Activated CD4-positive, alpha-beta memory T cell treated with anti-CD3 and anti-CD28 coated beads, Interleukin-2, amount 10 ng/mL, durations not matched to agents 7 days and 5 days (primary cell): ENCODE measurements at places on chromosomes 5 and 9.

- no peak for DNase-seq
These were observed 60.3 kb upstream of the EPB41L4A start for GRCh38 chr5:112479418-112479817.

DNA sequence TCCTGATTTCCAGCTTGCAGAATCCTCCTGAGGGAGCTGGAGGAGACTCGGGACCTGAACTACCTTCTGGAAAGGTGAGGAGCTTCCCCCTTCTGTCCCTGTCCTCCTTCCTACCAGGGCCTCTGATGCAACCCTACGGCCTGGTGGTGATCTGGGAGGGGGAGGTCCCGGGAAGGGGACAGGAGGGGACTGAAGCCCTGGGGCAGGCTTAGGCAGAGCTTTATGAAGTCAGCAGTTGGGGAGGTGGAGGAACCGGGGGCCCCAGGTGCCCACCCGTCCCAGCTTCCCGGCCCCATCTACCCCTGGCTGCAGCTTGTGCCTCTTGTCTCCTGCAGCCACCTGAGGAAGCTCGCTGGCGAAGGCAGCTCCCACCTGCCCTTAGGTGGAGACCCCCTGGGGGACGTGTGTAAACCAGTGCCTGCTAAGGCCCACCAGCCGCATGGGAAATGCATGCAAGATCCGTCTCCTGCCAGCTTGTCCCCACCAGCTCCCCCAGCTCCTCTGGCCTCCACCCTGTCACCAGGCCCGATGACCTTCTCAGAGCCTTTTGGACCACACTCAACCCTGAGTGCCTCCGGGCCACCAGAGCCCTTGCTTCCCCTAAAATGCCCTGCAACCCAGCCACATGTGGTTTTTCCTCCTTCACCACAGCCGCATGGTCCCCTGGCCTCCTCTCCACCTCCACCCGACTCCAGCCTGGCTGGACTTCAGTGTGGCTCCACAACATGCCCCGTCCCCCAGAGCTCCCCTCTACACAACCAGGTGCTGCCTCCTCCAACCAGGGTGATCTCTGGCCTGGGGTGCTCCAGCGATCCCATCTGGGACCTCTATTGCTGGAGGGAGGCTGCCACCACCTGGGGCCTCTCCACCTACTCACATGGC, 2.1 kb downstream of the SPATA31E1 start:
- DNase-seq = peak; percentile 13

- no peak for DNase-seq
These were observed 3.5 kb downstream of the RPL7A start for GRCh38 chr9:133351526-133351907.

DNA sequence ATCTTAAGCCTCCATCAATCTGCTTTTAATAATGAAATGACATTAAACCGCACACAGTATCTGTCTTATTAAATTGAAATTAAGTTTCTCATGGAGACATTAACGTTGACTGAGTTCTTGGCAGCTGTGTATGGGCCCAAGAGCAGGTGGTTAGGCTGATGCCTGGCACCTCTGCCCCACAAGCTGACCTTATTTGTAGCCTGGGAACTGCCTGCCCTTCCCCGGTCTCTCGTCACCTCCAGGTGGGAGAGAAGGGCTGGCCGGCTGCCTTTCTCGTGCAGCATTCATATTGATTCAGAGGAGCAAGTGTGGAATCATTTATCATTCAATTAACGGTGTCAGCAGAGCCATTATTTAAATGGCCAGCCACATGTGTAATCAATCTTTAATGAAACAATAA, 53.0 kb upstream of the FCN1 start:
- DNase-seq = no peak

GRCh38 chr9:119349351-119349825, 19.8 kb downstream of the BRINP1 start:
- no peak for DNase-seq

- DNase-seq = no peak
These were observed 1.9 kb upstream of the TMEM171 start for GRCh38 chr5:73118391-73118973.

DNA sequence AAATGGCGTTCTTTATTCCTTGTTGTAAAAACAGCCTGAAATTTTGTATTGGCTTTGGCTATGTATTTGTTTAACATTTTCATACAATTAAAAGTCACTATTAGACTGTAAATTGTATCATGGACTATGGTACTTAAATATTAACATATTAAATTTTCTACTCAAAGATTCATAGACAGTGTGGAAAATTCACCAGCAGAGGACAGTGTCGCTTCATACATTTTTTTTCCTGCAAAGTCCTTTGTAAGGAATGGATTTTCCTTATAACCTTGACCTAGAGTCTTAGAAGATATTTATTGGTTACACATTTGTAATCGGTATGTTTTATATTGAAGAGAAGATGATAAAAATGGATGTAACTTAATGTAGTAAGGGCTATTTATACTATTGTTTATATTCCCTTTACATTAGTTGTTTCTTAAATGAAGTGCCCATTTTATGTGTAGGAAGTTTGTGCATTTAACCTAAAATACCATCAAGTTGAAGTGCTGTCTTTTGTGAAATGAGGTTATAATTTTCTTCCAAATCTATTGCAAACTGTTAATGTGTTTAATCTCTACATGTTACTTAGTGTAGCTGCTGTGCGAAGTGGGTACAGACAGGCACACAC, 150.1 kb downstream of the KDM4C start:
- DNase-seq = no peak

DNA sequence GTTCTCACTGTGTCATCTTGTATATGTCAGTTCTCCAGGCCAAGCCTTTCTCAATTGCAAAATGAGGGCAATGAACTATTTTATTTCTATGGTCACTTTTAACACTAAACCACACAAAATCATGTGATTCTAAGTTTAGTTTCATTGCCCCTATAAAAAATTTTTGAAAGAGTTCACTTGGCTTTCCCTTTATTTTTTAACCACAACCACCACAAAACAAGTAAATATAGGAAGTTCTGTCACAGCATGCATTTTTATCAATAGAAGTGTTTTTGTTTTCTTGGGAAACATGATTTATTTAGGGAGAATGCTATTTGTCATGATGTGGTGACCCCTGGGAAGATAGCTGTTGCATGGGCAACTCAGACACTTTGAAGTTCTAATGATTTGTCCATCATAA, 169.1 kb downstream of the CSNK1G3 start:
- no peak for DNase-seq

DNA sequence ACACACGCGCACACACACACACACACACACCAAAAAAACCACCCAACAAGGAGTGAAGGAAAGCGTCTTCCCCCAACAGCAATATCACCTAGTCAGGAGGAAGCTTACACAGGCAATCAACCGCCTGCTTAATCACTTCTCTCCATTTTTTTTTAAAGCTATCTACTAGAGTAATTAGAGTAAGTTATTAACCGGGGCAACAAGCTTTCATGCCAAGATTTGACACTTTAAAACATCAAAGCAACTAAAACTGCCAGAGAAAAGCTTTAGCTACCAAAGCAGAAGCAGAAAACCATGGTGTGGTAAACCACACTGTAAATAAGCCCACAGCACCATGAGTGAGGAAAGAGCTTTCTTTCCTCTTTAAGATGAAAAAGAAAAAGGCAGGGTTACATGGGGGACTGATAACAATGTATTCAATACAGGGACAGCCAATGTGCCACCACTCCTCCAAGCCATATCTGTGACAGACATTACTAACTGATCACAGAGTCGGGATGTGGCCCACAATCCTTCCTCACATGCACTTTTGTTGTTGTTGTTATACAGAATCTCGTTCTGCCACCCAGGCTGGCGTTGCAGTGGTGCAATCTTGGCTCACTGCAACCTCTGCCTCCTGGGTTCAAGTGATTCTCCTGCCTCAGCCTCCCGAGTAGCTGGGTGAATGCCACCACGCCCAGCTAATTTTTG, 282.1 kb downstream of the CRB2 start:
- peak; percentile 37 for DNase-seq

DNA sequence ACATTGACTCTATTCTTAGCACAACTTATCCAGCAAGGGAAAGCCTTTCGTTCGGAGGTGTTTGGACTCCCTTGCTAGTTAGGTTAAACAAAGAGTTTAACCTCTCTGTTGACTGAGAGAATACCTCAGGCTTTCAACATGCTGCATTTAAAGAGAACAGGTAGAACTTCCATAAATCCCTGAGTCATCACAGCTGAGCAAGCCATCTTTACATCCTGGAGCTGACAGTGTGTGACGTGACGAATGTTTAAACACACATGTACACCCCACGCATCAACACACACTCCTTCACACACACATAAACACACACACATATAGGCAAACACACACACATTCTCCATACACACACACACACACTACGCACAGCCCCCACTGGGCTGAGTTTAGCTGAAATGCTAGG, 152.8 kb downstream of the ADAMTS12 start:
- no peak for DNase-seq

- no peak for DNase-seq
These were observed 73.4 kb downstream of the C9orf85 start for GRCh38 chr9:71984831-71985281.

DNA sequence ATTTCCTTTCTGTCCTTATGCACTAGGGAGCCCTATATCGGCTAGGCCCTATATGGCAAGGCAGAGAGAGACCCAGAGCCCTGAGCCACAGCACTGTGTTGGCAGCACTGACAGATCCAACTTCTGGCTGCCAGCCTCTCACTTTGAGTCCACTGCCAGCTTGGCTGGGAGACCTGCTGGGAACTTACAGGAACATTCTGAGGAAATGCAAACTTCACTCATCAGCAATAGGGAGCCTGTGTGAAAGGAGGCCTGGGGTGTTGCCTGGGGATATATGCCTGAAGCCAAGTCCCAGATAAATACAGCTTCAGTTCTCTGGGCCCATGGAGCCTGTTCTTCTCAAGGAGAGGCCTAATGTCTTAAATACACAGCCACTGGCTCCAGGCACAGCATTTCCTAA, 78.0 kb downstream of the ADRB2 start:
- no peak for DNase-seq

GRCh38 chr5:122705851-122706250, 69.0 kb upstream of the SNX2 start:
- DNase-seq = no peak

DNA sequence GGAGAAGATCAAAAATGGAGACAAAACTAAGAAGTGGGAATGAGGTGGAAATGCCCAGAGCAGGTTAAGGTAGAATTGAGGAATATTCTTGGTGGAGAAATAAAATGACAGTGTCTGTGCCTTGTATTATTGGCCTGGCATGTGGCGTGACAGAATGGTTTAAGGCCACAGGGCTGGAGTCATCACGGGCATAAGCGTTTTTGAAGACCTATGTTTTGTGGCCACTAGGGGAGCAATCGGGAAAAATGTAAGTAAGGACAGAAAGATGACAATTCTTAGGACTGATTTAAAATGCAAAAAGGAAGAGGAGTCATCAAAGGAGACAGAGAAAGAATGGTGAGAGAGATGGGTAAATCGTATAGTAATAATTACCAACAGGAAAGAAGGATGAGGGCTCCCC, 72.2 kb upstream of the EPB41L4A start:
- no peak for DNase-seq

GRCh38 chr9:6538666-6539071, 106.9 kb downstream of the GLDC start:
- DNase-seq = no peak

- no peak for DNase-seq
These were observed 839.3 kb upstream of the ARRDC3 start for GRCh38 chr5:92222449-92222848.

DNA sequence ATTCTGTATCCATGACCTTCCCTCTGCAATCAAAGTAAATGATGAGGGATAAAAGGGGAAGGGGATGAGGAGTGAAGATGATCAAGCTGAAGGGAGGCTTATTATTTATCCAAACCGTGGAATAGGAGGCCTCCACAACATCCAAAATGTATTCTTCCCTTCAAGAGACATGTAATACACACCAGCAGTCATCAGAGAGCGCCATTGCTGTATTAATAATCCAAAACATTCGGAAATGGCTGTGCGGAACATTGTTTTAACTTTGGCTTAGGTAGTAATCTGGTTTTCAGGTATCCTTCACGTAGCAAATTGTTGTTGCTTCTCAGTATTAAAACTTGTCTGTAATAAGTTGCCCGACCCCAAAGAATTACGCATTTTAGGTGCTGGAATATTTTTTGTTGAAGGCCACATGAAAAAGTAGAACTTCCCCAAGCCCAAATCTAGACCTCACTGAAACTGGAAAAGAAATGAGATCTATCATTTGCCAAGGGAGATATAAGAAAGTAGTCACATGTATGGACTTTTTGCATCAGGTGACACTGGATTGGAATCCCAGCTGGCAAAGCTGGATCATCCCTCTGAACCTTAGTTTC, 2.6 kb upstream of the BOD1 start:
- peak; percentile 35 for DNase-seq

GRCh38 chr9:16133556-16134227, 580.8 kb downstream of the CCDC171 start:
- no peak for DNase-seq
